ENCODE measurements at places on chromosomes 5 and 9.

GRCh38 chr5:32507738-32508434 is 63.3 kb upstream of the ZFR start:
- no peak for DNase-seq

DNA sequence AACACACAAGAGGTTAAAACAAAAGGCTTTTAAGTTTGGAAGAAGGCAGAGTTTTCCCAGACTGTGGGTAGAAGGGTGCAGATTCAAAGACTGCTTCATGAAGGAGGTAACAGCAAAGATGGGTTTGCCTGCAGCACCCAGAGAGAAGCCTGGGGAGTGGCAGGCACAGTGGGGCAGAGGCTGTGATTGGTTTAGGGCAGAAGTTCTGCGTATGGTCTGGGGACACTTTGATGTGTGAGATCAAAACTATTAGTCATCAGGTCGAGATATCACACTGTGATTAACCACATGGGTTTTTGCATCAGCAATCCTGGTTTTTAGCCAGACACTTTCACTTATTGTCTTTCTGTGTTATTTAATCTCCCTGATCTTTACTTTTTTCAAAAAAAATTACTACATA is 188.8 kb upstream of the GLRA1 start:
- DNase-seq = no peak

DNA sequence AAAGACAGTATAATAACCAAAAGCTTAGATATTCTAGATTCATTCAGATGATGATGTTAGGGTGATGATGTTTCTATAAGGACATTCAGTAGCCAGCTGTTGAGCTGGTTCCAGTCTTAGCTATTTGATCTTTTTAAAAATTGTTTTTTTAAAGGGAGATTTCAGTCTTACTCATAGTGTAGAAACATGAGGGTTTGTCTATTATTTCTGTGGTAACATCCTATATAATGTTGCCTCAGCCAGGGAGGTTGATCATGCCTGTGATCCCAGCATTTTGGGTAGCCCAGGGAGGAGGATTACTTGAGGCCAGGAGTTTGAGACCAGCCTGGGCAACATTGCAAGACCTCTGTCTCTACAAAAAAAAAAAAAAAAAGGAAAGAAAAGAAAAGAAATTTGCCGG is 167.8 kb downstream of the DOCK2 start:
- no peak for DNase-seq

DNA sequence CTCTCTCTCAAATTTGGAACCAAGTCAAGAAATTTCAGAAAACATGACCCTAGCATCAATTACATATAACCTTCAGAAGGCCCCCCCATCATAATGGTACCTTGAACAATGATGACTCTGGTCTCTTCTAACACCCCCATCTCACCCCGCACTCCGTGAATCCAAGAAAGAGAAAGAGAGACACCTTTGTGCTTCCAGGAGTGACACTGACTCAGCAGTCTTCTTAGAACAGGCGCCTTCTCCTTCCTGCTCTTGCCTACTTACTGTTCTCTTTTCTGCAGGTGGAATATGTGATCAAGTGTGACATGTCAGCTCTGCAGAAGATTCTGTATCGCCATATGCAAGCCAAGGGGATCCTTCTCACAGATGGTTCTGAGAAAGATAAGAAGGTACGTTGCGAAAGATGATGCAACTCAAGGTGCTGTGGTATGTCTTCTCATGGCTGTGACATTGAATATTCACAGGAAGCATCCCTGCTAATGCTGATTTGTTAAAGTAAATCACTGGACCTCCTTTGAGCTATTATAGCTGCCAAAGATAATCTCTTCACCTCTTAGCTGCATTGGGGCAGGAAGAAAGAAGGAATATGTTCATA is 81.3 kb downstream of the SMARCA2 start:
- no peak for DNase-seq

DNA sequence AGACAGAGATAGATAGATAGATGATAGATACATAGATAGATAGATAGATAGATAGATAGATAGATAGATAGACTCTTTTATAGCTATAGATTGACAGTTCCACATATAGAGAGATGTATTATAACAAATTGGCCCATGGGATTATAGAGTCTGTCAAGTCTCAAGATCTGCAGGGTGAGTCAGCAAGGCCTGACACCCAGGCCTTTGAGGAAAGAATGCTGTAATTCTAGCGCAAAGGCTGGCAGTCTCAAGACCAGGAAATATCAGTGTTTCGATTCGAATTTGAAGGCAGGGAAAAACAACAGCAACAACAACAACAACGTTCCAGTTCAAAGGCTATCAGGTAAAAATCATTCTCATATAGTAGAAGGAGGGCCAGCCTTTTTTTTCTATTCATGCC is 339.2 kb upstream of the CDH9 start:
- DNase-seq = no peak

DNA sequence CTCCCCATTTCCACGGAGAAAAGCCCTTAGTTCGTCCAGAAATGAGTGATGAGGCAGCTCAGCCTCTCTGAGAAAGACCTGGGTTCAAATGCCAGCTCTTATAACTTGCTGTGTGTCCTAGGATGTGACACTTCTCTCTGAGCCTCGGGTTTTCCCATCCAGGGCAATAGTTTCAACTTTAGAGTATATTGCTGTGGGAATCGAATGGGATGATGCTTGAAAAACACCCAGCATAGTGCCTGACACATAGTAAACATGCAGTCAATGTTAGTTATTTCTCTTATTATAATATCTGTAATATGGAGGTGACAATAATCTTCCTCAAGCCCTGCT is 430 bp upstream of the MAPKAP1 start:
- no peak for DNase-seq

DNA sequence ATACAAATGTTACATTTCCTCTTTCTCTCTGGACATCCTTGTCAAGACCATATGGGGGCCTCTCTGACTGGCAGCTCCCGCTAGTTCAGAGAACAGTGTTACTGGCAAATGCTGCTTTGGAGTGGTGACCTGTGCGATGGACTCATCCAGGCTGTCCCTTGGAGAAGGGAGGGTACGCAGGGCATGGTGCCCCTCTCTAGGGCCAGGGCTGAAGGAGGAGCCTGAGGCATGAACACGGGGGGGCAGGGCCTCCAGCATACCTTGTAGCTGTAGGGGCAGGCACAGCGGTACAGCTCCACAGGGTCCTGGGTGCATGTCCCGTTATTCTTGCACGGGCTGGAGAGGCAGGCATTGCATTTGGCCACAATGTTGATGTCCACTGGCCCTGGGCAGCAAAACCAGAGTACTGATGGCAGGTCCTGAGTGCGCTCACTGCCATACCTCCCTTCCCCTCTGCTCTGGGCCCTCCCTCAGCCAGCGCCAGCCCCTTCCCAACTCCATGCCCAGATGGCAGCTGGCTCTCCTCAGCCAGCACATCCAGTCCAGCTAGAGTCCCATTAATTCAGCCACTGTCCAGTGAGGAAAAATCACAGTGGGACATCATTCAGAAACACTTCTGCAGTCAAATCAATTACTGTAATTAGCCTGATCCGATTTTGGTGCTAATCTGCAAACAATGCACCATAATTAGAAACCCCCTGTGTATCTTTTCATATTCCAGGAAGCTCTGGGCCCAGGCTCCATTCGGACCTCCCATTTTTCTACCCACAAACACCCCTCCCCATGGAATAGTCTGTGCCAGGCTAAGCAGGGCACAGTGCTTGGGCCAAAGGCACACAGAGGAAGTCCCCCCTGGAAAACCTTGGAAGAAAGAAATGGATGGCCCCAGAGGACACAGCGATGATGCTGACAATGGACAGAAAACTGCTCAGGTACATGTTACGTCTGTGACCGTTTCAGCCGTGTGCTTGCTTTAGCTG is 128.8 kb upstream of the PANK3 start:
- no peak for DNase-seq

DNA sequence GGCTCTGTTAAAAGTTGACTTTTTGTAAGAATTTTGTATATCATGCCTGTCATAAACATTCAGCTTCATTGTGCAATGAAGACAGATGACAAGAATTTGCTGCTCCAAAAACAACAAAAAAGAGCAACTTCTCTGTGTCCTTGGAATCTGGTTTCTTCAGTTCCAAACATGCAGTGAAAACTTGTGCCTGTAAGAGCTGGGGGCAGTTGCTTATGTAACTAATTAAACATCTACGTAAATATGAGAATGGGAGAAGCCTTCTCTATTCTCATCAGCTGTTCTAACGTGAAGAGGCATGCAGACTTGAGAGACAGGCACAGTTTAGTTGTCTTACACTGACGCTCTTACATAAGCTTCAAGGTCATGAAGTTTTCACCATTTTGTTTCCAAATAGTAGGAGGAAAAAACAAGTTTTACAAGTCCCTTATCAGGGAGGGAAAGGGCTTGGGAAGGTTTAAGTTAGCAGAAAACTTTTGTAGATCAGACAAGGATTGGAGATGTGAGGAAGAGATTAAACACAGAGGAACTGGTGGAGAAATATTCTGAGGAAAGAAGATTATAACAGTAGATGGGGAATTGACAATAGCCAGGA is 170.4 kb downstream of the RFK start:
- DNase-seq = no peak

DNA sequence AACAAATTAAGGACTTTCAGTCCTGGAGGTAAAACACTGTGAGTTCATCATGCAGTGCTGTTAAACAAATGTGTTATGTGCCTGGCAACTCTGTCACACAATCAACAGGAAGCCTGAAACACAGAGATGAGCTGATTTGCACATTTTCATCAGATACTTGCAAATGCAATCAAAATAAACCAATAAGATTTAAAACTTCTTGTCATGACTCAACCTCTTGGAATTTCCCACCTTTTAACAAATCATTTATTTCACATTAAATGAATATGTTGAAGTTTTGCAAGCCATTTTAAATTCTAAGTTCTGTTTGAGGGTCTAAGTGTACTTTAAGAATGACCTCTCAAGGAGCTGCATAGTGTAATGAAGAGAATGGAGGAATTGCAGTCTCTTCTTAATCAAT is 64.4 kb downstream of the ANXA1 start:
- DNase-seq = no peak

GRCh38 chr5:8349855-8350254 is 480.9 kb downstream of the MTRR start:
- no peak for DNase-seq

- DNase-seq = no peak
These were observed 16.7 kb upstream of the TAS2R1 start for GRCh38 chr5:9646843-9647242.

Measured in spinal cord (tissue), 10 donors.